ENCODE measurements at places on chromosomes 13 and 19. TPM values are rescaled to one million over a fixed set of nuclear protein-coding genes. Genes with fewer than 3 reads are reported as not detected.

Gene FCAR
- total RNA-seq, result not detected

Gene NAPSA
- 0.05 TPM for total RNA-seq

Gene SIGLEC12
- total RNA-seq, result 0.11 TPM

Gene ZNF98
- total RNA-seq, result 0.69 TPM

Gene C19orf18
- total RNA-seq, result 2.1 TPM

Gene IGLON5
- not detected for total RNA-seq

Gene ZNF738
- 3.3 TPM for total RNA-seq

Gene ZNF555
- 8.9 TPM for total RNA-seq

DNA sequence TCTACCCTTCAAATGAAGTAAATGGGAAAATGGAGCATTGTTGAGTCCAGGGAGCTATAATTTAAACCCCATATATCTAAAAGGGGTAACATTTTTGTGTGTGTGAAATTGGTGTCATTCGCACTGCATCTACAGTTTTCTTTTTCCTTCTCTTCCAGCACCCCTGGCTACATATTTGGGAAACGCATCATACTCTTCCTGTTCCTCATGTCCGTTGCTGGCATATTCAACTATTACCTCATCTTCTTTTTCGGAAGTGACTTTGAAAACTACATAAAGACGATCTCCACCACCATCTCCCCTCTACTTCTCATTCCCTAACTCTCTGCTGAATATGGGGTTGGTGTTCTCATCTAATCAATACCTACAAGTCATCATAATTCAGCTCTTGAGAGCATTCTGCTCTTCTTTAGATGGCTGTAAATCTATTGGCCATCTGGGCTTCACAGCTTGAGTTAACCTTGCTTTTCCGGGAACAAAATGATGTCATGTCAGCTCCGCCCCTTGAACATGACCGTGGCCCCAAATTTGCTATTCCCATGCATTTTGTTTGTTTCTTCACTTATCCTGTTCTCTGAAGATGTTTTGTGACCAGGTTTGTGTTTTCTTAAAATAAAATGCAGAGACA, 28.6 kb downstream of the ALOX5AP start:
- H3K4me3 ChIP-seq, result no peak overlapping the region
- H3K27me3 ChIP-seq, result no peaks in the 10 kb centered on the region
- H3K4me1 ChIP-seq, result no peaks in the 10 kb centered on the region

GRCh38 chr19:5572556-5573286, 5.0 kb upstream of the TINCR start:
- no peaks in the 10 kb centered on the region for H3K36me3 ChIP-seq
- H3K27me3 ChIP-seq, result peaks cover 25% of the 10 kb centered on the region
- H3K4me3 ChIP-seq, result no peak overlapping the region
- H3K4me1 ChIP-seq, result peaks cover under 1% of the 10 kb centered on the region
- DNase-seq, result no peak

- no peak overlapping the region for H3K4me3 ChIP-seq
- H3K4me1 ChIP-seq, result no peaks in the 10 kb centered on the region
- DNase-seq, result no peak
- H3K27me3 ChIP-seq, result no peaks in the 10 kb centered on the region
- no peaks in the 10 kb centered on the region for H3K36me3 ChIP-seq
These were observed 843.8 kb upstream of the SPRY2 start for GRCh38 chr13:81184556-81185265.

- H3K27ac ChIP-seq, result peak overlapping the region; percentile 27
- H3K4me3 ChIP-seq, result no peak overlapping the region
- H3K36me3 ChIP-seq, result peaks cover 75% of the 10 kb centered on the region
These were observed 24.8 kb upstream of the ZNF527 start for GRCh38 chr19:37346091-37346490.

DNA sequence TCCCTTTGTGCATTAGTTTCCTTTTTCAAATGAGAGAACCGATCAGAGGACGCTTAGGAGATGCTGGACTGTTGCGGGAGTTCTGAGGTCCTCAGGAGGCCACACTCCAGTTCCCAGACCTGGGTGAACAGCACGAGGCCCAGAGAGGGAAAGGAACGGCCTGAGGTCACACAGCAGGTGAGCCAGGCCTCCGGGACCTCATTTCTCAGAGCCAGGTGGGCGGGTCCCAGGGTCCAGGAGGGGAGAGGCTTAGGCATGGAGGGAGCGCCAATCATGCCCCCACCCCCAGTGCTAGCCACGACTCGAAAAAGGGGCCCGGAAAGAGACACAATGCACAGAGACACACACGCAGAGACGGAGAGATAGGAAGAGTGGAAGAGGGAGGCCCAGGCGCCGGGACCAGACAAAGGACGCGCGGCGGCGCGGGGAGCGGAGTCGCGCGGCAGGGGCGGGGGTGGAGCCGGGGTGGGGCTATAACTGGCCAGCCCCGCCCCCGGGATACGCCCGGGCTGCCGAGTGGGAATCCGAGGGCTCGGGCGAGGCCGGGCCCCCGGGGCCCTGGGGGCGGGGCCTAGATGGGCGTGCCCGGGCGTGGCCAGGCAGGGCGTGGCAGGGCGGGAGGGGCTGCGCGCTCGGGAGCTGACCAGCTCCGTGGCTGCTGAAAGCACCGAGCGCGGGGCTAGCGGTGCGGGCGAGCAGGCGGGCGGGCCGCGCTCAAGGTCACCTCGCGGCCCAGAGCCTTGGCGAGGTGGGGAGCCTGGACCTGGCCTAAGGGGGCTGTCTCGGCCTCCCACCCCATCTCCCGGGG, 1.6 kb downstream of the ELAVL3 start:
- peak; percentile 34 for DNase-seq
- peaks cover 61% of the 10 kb centered on the region for H3K27me3 ChIP-seq
- H3K4me1 ChIP-seq, result peaks cover 44% of the 10 kb centered on the region

- H3K27ac ChIP-seq, result no peak overlapping the region
- no peak overlapping the region for H3K4me3 ChIP-seq
- no peaks in the 10 kb centered on the region for H3K36me3 ChIP-seq
- H3K4me1 ChIP-seq, result peaks cover 6% of the 10 kb centered on the region
These were observed 33.7 kb upstream of the TPM4 start for GRCh38 chr19:16042533-16043085.

DNA sequence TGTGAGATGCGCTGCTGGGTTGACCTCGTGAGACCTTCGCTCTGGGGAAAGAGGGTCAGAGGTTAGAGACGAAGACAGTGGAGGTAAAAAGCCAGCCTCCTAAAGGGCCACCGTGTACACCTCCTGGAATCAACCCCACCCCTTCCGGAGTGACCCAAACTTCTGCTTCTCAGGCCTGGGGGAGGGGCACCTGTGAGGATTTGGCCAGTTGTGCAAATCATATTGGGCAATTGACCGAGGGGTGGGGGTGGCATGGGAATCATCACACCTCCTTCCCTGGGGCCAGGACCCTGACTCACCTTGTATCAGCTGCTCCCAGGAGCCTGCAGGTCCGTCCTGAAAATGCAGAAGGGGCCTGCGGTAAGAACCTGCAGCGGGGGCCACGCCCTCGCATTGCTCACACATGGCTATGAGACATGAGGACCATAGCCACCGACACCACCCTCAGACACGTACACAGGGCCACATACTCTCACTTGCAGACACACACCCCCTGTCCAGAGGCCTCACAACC, 2.8 kb downstream of the TNFSF14 start:
- no peak overlapping the region for H3K4me3 ChIP-seq
- H3K4me1 ChIP-seq, result no peaks in the 10 kb centered on the region

DNA sequence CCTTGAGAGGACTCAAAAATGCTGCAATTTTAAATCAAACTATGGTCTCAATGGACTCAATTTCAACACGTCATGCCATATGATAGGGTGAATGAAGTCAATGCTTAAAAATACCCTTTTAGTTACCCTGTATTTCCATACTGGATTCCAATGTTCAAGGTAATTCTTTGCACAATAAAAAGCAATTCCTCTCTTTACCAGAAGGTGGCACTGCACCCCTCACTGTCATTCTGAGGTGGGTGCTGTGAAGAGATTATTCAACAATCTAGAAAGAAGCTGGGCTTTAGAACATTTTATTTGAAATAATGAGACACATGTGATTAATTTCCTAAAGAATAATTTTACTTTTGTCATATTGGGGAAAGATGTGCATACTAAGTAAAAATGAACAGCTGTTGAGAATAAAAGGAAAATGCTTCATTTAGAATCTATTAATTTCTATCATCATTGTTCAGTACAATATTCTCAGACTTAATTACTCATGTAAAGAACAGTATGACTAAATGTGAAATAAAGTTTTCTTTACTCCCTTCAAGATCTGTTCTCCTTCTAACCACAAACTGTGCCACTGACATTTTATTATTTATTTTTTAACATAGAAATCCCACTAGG, 789.1 kb downstream of the GPC5 start:
- H3K36me3 ChIP-seq, result no peaks in the 10 kb centered on the region
- no peak for DNase-seq
- no peak overlapping the region for H3K27ac ChIP-seq
- H3K4me3 ChIP-seq, result no peak overlapping the region
- no peaks in the 10 kb centered on the region for H3K4me1 ChIP-seq

DNA sequence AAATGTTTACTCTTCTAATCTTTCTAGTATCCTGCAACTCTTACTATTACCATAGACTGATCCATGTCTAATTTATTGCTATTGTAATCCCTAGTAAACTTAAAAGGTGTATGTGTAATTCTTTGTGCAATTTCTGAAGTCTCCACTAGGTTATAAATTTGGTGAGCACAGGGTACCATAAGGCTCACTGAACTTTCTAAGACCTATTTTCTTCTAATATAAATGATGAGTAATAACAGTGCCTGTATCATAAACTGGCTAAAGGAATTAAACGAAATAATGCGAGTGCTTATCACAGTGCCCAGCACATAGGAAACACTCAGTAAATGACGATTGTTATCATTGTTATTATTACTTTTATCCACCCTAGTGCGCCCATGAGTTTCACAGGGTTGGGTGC, 119.1 kb downstream of the KLF12 start:
- DNase-seq, result no peak
- no peaks in the 10 kb centered on the region for H3K36me3 ChIP-seq
- peaks cover 36% of the 10 kb centered on the region for H3K4me1 ChIP-seq
- no peaks in the 10 kb centered on the region for H3K27me3 ChIP-seq

GRCh38 chr19:3176715-3177501, 1.7 kb upstream of the S1PR4 start:
- H3K27me3 ChIP-seq, result no peaks in the 10 kb centered on the region
- H3K4me1 ChIP-seq, result peaks cover 15% of the 10 kb centered on the region
- H3K4me3 ChIP-seq, result no peak overlapping the region
- no peak for DNase-seq

- peak overlapping the region; percentile 4 for H3K27ac ChIP-seq
- peak overlapping the region; percentile 43 for H3K4me3 ChIP-seq
- no peaks in the 10 kb centered on the region for H3K36me3 ChIP-seq
- H3K27me3 ChIP-seq, result no peaks in the 10 kb centered on the region
These were observed 101.9 kb downstream of the KLF12 start for GRCh38 chr13:74032325-74032724.

DNA sequence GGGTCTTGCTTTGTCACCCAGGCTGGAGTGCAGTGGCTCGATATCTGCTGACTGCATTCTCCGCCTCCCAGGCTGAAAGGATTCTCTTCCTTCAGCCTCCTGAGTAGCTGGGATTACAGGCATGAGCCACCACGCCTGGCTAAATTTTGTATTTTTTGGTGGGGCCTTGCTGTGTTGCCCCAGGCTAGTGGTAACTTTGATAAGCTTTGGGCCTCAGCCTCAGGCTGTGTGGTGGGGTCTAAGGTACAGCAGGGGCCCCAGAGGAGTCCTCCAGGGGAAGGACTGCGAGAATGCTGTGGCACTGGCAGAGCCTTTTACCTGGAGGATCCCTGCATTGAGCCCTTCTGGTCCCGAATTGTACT, 7.2 kb downstream of the DOT1L start:
- H3K27me3 ChIP-seq, result no peaks in the 10 kb centered on the region
- DNase-seq, result no peak
- H3K27ac ChIP-seq, result peak overlapping the region; percentile 92
- no peak overlapping the region for H3K4me3 ChIP-seq

- H3K27ac ChIP-seq, result peak overlapping the region; percentile 14
- H3K36me3 ChIP-seq, result peaks cover 51% of the 10 kb centered on the region
- H3K4me1 ChIP-seq, result peaks cover 36% of the 10 kb centered on the region
- H3K4me3 ChIP-seq, result no peak overlapping the region
These were observed 15.6 kb downstream of the EPS8L1 start for GRCh38 chr19:55091126-55091910.

GRCh38 chr19:30665449-30665848, 293.3 kb downstream of the ZNF536 start:
- no peak overlapping the region for H3K4me3 ChIP-seq
- H3K27ac ChIP-seq, result peak overlapping the region; percentile 65
- H3K4me1 ChIP-seq, result peaks cover 40% of the 10 kb centered on the region
- no peak for DNase-seq
- no peaks in the 10 kb centered on the region for H3K36me3 ChIP-seq

DNA sequence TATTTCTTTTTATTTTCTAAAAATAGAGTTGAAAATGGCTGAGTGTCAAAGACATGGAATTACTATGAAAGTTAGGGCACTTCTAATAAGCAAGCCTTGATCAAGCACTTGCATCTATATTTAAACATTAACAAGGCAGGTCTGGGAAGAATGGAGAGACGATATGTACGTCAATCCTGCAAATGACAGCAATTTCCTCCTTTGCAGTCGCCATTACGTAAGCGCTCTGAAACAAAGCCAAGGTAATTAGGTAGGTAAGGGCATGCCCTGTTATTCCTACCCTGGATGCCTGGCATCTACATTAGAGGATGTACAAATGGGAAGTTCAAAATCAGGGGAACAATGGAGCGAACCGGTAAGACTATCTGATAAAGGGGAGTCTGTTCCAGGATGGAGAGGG, 664.0 kb upstream of the ARGLU1 start:
- no peak for DNase-seq
- H3K36me3 ChIP-seq, result no peaks in the 10 kb centered on the region
- H3K4me3 ChIP-seq, result no peak overlapping the region
- H3K27ac ChIP-seq, result no peak overlapping the region
- H3K4me1 ChIP-seq, result no peaks in the 10 kb centered on the region
